Bronchial epithelial cell (primary cell): ENCODE measurements at places on chromosomes 16 and 17. TPM values are rescaled to one million over a fixed set of nuclear protein-coding genes. Genes with fewer than 3 reads are reported as not detected.

- no peak for DNase-seq
These were observed 126.3 kb downstream of the ABCC1 start for GRCh38 chr16:16075488-16076422.

HS3ST4 gene
- not detected in 2 replicates for total RNA-seq

GRCh38 chr16:4601036-4601863, 13.4 kb downstream of the UBALD1 start:
- peak; percentile 25 for DNase-seq

GRCh38 chr17:59848778-59849177, 44.0 kb downstream of the TUBD1 start:
- no peak for DNase-seq

DNA sequence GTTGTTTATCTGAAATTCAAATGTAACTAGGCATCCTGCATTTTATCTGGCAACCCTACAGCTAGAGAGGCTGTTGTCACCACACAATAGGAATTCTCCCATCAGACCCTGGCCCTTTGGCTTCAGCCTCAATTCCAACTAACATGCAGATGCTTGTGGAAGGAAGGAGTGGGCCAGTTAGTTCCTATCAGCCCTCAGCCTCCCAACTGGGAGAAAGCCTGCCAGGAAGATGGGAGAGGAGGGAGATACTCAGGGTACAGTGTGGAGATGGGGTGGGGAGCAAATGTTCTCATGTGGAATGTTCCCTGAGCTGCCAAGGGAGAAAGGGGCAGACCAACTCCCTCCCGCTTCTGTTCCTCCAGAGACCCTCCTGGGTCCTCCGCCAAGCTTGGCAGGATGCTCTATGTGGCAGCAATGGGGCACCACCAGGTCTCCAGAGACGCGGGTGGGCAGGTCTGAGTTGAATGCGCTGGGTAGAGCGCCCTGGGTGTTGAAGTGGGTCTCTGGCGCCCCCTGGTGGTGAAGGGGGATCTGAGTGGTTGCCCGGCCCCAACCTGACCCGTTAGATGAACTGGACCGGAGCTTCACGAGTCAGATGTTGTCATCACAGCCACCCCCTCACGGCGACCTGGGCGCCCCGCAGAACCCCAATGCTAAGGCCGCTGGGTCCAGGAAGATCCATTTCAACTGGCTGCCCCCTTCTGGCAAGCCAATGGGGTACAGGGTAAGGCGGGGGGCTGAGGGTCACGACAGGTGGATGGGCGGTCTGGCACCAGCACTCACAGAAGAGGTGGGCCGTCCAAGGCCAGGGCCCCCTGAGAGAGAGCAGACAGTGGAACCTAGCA, 15.2 kb downstream of the GALK1 start:
- DNase-seq: peak; percentile 33

DNA sequence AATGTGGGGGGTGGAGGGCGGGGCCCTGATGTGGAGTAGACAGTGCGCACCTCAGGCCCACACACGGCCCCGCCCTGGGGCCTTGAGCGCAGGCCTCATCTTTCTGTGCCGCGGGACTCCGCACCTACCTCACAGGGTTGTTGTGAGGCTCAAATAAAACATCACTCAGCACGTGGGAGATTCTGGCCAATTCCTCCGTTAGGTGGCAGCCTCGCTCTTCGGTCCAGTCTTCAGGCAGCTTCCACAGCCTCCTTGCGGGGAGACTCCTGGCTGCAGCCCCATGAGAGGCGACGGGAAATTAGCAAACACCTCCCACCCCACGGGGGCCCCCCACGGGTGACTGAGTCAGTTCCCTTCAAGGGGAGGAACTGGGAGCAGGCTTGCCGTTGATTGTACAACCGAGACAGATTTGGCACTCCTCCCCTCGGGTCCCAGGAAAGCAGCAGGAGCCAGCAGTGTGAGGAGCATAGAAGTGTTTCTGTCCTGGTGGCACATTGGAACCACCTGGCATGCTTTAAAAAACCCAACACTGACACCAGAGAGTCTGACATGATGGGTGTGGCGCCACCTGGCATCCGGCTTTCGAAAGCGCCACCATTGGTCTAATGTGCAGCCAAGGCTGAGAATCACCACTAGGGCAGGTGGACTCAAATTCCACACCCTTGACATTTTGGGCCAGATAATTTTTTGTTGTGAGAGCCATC, 7.6 kb downstream of the MRM1 start:
- DNase-seq: peak; percentile 71

GRCh38 chr17:74513987-74514631, 17.2 kb downstream of the CD300LB start:
- DNase-seq: peak; percentile 44

MYH8 gene
- not detected in 2 replicates for total RNA-seq

DNA sequence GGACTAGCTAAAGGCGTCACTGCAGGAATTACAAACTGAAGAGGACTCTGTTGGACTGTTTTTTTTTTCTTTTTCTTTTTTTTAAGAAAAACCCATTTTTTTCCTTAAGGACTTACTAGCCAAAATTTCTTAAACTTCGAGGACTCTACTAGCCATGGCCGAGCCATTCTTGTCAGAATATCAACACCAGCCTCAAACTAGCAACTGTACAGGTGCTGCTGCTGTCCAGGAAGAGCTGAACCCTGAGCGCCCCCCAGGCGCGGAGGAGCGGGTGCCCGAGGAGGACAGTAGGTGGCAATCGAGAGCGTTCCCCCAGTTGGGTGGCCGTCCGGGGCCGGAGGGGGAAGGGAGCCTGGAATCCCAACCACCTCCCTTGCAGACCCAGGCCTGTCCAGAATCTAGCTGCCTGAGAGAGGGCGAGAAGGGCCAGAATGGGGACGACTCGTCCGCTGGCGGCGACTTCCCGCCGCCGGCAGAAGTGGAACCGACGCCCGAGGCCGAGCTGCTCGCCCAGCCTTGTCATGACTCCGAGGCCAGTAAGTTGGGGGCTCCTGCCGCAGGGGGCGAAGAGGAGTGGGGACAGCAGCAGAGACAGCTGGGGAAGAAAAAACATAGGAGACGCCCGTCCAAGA, 878 bp downstream of the HEXIM1 start:
- peak; percentile 67 for DNase-seq

DNA sequence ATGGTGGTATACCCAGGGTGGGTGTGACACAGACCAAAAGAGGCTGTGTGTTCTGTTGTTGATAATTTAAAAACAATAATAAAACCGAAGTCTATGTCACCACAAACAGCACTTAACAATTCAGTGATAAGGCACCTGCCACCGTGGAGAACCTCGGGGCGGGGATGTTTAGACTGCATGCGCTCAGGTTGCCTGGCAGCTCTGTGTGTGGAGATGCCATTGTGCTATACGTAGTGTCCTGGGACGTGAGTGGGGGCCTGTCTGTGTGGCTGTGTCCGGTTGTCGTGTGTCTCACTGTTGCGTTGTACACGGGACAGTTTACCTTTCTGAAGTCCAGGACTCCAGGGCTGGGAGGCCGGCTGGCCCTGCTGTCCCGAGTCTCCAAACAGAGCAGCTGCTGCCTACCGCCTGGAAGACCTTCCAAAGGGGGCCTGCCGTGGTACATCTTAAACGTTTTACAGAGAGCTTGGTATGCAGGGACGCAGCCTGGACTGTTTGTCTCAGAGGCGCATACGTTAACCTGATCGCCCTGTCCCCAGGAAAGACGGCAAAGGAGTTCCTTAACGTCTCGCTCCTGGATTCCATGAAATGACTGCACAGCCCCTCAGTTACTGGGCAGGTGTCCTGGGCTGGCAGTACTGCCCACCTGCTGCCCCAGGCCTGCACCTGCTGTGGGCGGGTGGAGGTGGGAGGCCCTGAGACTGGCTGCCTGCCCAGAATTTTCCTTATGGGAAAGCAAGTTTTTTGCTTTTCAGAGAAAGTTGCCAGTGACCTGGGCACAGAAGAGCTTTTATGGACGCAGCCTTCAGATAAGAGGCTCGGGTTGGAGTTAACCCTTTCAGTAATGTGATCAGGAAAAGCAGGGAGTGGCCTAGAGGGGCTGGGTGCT, 19.0 kb downstream of the SPIRE2 start:
- no peak for DNase-seq

RASD1 gene
- total RNA-seq: 0.26 and 0.38 TPM in 2 replicates

SERPINF2 gene
- 0.79 and 1.5 TPM in 2 replicates for total RNA-seq

GRCh38 chr16:19781226-19781625, 63.2 kb downstream of the IQCK start:
- no peak for DNase-seq

KCNG4 gene
- total RNA-seq: not detected in 2 replicates

- no peak for DNase-seq
These were observed 7.6 kb downstream of the KRT33A start for GRCh38 chr17:41343029-41343428.

DOC2A gene
- total RNA-seq: not detected in 2 replicates

CA5A gene
- not detected in 2 replicates for total RNA-seq

SMIM22 gene
- total RNA-seq: 0.79 and 9.0 TPM in 2 replicates

GRCh38 chr17:38584350-38584925, 21.3 kb downstream of the SRCIN1 start:
- peak; percentile 32 for DNase-seq

DNA sequence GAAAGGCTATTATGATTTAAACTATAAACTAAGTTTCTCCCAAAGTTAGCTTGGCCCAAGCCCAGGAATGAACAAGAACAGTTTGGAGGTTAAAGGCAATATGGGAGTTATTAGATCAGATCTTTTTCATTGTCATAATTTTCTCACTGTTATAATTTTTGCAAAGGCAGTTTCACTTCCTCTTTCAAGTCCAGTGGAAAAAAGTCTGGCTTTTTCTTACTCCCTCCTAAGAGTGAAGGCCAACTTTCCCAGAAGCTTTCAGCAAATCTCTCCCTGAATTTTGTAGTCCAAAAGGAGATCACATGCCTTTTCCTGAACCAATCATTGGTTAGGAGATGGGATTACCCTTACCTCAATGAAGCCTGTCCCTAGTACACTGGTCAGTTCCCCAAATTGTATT, 9.1 kb upstream of the BLMH start:
- DNase-seq: no peak

- no peak for DNase-seq
These were observed 2.3 kb upstream of the PAQR4 start for GRCh38 chr16:2966808-2967191.

- no peak for DNase-seq
These were observed 4.8 kb downstream of the ABCA10 start for GRCh38 chr17:69223809-69224208.

DNA sequence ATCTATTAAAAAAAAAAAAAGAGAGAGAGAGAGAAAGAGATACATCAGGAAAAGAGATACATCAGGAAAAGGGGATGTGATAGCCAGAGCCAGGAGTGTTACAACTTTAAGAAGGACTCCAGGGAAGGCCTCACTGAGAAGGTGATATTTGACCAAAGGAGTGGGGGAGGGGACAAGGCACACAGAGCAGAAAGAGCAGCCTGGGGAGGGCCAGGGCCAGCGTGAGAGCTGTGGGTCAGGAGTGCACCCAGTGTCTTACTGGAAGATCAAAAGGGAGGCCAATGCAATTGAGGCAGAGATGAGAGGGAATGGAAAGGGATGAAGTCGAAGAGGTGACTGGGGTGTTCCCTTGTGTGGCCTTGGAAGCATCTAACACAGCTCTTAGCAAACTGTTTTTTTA, 7.7 kb downstream of the ASPHD1 start:
- no peak for DNase-seq

- DNase-seq: no peak
These were observed 18.9 kb upstream of the MAP3K14 start for GRCh38 chr17:45335721-45336120.

GRCh38 chr16:67246756-67247191, 507 bp downstream of the FHOD1 start:
- peak; percentile 81 for DNase-seq

DNA sequence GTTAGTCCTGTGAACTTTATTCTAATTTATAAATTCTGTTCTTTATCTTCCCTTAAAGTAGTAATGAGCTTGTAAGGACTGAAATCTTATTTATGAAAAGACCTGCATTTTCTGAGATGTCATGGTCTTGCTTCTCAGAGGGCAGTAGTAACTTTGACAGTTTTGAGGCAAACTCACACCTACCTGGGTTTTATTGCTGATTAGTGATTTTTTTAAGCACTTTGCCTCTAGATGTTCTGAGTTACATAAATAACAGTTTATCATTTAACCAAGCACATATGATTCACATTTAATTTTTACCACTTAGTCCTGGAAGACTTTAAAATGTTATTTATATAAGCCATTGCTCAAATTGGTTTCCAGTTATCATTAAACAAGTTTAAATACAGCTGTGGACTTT, 10.7 kb downstream of the DUSP14 start:
- DNase-seq: no peak

KCNJ18 gene
- not detected in 2 replicates for total RNA-seq

DLG4 gene
- 1.8 and 1.9 TPM in 2 replicates for total RNA-seq

FBXW10 gene
- not detected in 2 replicates for total RNA-seq

GRCh38 chr17:7512105-7512504, 27.9 kb downstream of the POLR2A start:
- DNase-seq: no peak

DNA sequence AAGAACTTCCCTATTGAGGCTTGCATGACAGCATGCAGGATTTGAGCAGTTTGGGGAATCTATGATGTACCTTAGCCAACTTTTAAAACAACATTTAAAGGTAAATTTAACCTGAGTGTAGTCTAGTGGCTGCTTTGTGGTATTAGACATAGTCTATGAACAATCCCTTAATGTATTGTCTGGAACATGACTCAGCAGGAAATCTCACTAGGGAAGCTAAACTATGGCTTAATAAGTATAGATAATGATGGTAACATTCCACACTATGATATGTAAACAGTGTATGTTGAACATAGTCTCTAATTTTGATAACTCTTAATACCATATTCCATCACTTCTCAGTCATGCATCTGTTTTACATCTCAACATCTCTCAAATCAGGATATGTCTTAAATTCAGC, 52.1 kb upstream of the SLC12A3 start:
- peak; percentile 81 for DNase-seq

DNA sequence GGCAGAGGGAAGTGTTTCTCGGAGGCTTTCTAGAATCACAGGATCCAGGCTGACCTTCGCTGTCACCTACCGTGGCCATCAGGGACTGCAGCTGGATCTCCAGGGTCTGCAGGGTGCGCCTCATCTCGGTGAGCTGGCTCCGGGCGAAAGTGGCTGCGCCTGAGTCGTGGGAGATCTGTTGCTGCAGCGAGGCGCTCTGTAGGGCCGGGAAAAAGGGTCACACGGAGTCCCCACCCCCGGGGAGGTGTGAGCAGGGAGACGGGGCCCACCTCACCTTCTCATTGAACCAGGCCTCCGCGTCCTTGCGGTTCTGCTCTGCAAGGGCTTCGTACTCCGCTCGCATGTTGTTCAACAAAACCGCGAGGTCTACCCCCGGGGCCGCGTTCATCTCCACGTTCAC, 2.9 kb downstream of the KRT28 start:
- no peak for DNase-seq

DNA sequence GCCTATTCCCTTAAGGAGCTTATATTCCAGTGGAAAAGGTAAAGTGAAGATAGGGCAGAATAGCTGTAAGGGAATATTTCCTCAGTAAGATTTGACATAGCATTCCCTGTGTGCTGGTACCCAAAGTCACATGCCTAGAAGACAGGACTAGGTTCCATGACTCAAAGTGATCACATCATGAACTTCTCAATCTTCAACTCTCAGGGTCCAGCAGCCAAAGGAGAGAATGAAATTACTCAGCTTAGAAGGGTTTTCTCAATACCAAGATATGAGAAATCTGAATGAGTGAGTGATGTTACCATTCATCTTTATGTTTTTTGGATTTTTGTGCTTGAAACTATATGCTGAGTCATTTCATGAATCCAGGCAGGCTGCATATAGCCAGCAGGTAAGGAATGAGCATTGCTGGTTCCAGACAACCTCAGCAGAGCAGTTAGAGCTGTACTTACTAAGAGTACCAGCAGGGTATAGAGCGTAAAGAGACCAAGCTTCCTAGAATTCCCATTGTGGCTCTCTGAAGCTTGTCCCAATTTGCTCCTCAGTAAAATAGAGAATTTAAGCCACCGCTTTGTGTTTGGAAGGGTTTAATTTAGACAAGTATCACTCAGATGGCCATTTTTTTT, 91.1 kb downstream of the ANKFN1 start:
- no peak for DNase-seq
